ENCODE measurements at places on chromosomes 11 and 22. TPM values are rescaled to one million over a fixed set of nuclear protein-coding genes. Genes with fewer than 3 reads are reported as not detected.

Gene CASP12
- total RNA-seq = 2.0 TPM

Gene LDLRAD3
- total RNA-seq = 5.0 TPM

Gene NRIP3
- 2.7 TPM for total RNA-seq

Gene OR4D10
- total RNA-seq = not detected

Gene OR51I1
- total RNA-seq = 0.23 TPM

Gene PKDREJ
- 0.32 TPM for total RNA-seq

Gene CD3G
- 3.0 TPM for total RNA-seq

Gene CEND1
- total RNA-seq = 0.49 TPM

Gene PRODH
- total RNA-seq = 5.8 TPM

- DNase-seq = no peak
Measured at GRCh38 chr11:126210871-126211235, 597 bp downstream of the RPUSD4 start.

GRCh38 chr22:46763051-46763705 is 728 bp downstream of the TBC1D22A start:
- DNase-seq = no peak

GRCh38 chr11:40602866-40603552 is 856.4 kb downstream of the LRRC4C start:
- no peak for DNase-seq

DNA sequence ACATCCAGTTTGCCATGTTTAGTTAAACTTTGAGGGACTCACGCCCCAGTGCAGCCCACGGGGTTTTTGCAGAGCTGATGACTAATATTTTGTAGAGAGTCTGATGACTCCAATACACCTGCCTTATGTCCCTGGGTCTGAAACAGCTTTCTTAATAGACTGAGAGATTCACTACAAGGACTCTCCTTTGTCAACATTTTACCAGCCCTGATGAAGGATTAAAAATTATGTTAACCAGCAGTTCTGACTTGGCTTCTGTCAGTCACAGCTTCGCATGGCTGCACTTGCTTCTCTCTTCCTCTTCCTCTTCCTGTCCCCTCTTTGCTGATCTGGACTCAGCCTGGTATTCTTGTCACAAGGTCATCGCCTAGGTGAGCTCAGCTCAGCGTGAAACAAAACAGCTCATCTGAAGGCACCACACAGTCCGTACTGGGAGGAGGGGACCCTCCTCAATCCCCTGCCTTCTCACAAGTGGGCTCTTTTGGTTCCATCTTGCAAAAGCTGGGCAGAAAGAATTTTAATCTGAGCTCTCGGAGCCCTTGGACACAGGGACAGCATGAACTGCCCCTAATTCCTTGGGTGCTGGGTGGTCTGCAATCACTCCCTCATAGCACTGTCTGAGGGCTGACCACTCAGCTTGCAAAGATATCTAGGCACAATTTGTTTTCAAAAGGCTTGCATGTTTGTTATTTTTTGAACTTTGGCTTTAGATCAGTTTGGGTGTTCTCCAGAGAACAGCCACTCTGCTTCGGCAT is 38.1 kb upstream of the POU2AF1 start:
- DNase-seq = no peak

DNA sequence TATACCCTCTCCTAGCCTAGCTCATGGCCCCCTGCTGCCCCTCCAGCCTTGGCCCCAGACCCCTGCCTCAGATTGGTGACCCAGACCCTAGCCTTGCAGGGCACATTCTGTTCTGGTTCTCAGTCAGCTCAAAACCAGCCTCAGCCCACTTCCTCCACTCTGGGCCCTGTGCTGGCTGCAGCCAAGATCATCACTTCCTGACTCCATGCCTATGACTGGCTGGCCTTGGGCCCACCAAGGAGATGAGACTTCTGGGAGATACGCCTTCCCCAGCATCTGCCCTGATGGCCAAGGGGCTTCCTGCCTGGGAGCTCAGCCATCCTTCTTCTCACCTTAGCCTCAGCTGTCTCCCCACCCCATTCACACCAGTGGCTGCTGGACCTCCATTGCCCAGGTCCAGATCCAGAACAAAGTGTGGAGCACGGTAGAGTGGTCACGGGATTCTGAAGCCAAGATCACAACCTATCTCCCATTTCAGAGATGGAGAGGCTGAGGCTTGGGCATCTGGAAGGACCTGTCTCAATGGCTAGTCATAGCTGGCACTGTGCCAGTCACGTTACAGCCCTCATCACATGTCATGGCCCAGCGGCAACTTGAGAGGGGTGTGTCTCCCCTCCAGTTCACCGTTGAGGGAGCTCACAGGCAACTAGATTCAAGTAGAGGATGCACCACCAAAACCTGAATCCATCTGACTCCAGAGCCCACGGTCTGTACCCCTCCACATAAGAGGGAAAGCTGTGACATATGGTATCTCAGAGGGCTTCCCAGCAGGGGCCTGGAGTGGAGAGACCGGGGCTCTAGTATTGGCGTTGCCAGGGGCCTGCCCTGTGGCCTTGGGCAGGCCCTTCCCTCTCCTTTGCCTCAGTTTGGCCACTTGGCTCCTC is 43.0 kb upstream of the KLHL35 start:
- peak; percentile 25 for DNase-seq

DNA sequence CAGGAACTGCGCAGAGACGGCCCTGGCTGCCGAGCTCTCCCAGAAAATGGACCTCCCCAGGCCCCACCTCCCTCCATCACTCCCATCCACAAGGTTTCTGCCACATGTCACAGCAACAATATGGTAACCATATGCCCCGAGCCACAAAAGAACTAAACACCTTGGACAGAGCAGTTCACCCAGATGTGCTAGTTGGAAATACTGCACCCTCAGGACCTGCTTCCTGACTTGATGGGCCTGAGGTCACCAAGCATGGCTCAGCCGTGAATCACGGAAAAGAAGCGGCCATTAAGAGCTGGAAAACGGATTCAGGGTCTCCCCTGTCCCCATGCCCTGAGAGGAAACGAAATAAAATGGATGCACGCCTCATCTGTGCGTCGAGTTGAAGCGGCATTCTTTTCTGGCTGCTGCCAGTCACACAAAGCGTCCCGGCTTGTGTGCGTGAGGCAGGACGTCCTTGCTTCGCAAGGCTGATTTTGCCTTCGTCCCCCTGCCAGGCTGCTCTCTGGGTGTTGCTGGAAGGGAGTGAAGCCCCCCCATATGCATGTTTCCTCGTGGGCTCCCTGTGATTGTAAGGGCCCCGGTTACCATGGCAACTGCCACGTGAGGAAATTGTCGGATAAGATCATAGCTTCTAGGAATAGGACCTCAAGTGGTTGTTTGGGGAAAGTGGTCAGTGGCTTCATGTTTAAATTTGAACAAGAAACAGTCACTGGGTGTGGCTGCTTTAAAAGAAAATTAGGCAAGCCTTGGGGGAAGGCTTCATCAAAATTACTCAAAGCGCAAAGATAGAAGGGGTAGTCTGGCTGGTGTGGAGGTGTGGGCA is 51.7 kb downstream of the FLI1 start:
- no peak for DNase-seq

DNA sequence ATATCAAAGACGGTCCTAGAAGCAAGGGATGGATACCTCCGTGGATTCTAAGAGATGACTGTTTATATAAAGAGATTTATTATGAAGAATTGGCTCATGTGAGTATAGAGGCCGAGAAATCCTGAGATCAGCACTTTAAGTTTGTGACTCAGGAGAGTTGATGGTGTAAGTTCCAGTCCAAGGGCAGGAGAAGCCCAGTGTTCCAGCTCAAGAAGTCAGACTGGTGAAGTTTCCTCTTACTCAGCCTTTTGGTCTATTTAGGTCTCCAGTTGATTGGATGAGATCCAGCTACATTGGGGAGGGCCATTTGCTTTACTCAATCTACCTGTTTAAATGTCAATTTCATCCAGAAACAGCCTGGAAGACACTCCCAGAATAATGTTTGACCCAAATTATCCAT is 45.1 kb downstream of the TSPAN18 start:
- DNase-seq = no peak

- DNase-seq = no peak
Measured at GRCh38 chr22:24099071-24099470, 82.2 kb upstream of the SUSD2 start.

DNA sequence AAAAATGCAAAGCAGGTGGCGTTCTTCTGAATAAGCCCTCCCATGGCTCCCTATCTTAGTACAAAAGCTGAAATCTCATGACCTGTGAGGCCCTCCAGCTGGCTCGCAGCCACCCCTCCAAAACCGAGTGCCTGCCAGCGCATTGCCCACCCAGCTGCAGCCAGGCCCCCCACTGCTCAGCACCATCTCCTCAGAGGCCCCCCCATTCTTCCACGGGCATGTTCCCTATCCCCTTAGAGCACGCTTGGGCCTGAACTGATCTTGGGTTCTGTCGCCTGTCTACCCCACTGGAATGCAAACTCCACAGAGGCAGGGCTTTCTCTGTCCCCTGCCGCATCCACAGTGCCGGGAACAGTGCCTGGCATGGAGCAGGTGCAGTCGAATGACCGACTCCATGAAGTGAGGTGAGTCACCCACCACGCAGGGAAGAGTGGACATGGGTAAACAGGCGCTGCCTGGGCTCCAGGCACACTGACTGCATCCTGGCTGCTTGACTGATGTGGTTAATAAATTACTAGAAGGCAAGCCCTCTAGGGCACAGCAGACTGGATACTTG is 11.3 kb upstream of the EFCAB6 start:
- peak; percentile 70 for DNase-seq

- DNase-seq = no peak
Measured at GRCh38 chr22:17218341-17218740, 894 bp downstream of the ADA2 start.

- no peak for DNase-seq
Measured at GRCh38 chr11:74837191-74837590, 88.5 kb downstream of the RNF169 start.

DNA sequence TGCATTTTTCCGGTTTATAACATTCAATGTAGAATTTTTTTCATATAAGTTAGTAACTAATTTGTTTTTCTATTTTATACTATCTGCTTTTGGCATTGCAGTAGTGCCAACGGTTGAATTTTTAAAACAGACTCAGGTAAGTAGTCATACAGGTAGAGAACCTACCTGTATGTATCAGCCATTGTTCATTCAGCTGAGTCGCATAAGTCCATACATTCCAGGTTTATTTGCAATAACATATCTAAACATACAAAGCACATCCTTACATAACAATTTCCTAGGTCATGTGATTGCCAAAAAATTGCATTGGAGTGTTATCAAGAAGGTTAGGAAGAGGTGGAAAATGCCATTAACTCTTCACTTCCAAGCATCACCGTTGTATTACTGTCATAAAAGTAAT is 1059.3 kb upstream of the CNTN5 start:
- DNase-seq = no peak

DNA sequence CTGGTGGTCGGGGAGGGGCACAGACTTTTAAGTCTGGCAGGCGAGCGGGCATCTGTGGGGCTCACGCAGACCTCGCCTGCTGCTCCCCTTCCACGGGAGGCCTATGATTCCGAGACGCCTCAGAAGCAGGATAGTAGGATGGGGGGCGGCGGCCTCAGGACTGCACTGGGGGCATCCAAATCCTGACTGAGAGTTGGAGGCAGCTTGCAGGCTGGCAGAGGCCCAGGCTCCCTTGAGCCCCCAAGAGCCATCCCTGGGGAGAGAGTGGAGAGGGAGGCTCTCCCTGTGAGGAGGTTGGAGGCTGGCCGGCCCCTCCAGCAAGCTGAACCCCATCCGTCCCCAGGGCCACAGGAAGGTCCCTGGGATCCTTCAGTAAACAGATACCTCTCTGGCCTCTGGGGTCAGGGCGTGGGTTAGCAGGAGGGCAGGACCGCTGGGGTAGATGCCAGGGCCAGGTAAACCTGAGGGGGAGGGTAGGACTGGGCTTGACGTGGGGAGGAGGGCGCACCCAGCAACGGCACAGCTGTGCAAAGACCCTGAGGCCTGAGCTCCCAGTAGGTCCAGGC is 33.3 kb downstream of the SBF1 start:
- no peak for DNase-seq

DNA sequence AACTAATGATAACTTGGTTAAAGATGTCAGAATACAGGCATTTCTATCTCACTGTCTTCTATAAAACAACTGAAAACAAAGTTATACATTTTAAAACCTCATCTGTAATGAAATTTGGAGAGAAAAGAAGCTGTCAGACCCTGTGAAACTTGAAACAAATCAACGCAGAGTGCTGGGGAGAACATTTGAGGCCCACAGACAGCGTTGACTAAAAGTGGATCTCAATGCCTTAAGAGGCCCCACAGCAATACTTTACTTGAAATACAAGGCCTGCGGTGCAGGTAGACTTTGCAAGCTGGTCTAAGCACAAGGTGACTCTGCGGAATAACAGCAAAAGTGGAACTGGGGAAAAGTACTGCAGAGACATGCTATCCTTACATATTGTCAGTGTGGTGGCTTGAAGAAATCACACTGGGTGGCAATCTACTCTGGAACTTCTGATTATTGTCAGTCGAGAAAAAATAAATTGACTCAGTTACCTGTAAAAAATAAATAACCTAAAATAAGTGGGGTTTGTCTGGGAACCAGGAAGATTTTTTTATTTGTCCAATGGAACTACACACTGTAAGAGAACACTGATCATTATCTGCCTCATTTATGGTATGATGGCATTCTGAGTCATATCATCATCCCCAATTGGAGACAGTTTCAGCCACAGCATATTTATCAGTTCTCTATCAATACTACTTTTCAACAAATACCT is 138.9 kb downstream of the LUZP2 start:
- DNase-seq = no peak

DNA sequence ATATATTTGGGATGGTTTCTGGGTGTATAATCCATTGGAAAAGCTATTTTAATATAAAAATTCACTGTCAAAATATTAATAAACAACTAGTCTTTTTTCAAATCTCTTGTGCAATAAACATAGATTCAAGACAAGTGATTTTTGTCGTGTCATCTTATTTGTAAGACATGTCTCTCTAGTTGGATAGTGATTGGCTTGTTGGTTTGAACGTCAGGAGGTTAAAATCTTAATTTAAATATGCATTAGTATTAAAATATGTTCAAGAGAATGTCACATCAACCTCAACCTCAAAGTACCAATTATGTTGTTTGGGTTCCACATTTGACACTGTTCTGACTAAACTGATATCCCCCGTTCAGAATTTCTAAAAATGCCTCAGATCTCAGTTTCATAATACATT is 287.6 kb downstream of the CASP12 start:
- no peak for DNase-seq

DNA sequence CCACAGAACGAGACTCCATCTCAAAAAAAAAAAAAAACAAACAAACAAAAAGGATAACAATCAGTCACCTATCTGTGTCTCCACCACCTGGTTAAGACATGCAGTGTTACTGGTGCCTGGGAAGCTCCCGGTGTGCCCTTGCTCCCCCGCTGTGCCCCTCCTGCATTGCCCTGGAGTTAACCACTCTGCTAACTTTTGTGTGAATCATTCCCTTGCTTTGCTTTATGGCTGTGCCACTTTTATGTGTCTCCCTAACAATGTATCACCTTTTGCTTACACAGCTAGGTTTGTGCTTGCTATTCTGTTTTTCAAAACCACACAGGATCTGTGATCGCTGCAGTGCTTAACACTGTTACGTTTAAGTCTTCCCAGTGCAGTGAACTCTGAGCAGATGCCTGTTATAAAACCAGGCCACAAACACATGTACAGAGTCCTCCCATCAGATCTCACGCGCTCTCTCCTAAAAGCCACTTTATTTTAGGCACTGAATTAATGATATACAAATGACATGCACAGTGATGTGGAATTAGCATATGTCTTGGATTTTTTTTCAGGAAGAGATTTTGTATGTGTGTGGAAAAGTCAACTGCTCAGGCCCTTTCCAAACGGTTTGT is 69.9 kb downstream of the BUD13 start:
- DNase-seq = no peak

Data from mucosa of gallbladder (tissue), 1 donor.